ENCODE measurements at places on chromosomes 11 and 22.

DNA sequence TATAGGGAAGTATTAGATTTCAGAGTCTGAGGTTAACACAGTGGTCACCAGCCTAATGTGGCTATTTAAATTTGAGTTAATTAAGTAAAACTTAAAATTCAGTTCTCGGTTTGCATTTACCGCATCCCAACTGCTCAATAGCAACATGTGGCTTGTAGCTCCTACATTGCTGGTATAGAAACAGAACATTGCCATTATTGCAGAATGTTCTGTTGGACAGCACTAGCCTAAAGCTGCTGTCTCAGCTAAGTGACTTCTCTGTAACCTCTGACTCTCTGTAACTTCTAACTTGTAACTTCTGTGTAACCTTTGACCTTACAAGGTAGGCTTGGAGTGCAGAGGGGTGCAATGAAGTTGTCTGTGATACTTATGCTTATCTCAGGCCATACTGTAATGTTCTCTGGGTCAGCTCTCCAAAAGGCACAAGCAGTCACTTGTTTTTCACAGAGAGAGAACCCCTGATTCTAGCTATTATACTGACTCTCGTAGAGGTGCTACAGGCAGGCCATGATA is 78.7 kb downstream of the ZNRF3 start:
- DNase-seq, result no peak

- DNase-seq, result no peak
These were observed 20.8 kb downstream of the CARS1 start for GRCh38 chr11:3036419-3036818.

GRCh38 chr22:42990131-42990838 is 24.7 kb downstream of the PACSIN2 start:
- no peak for DNase-seq

GRCh38 chr11:1691026-1691877 is 5.7 kb upstream of the KRTAP5-6 start:
- no peak for DNase-seq

- DNase-seq, result no peak
These were observed 90.0 kb downstream of the BCR start for GRCh38 chr22:23270212-23270733.

GRCh38 chr11:74492084-74492483 is 1.4 kb downstream of the LIPT2 start:
- DNase-seq, result no peak

- DNase-seq, result no peak
These were observed 121.8 kb upstream of the POU2AF2 start for GRCh38 chr11:111123463-111124398.

DNA sequence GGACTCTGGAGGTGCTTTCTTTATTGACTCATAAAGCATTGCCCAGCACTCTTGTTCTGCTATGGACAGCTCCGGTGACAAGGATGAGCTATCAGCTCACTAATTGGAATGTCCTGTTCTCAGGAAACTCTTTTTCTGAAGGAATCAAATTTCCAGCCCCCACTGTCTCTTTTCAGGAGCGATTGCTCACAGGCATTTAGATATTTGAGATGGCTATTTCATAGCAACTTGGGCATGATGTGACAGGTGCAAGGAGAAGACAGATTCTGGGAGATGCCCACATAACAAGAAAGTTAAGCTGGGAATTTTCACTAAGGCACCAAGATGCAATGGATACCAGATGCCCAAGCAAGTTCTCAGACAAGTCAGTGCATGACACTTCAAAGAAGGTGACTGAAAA is 123.4 kb upstream of the CSNK2A3 start:
- DNase-seq, result no peak

- DNase-seq, result no peak
These were observed 19.5 kb downstream of the TSPAN4 start for GRCh38 chr11:862081-862661.

GRCh38 chr11:97745515-97746050 is 1275.2 kb upstream of the CNTN5 start:
- DNase-seq, result no peak

GRCh38 chr11:17786824-17787525 is 52.4 kb downstream of the KCNC1 start:
- no peak for DNase-seq

GRCh38 chr11:117819096-117820040 is 5.2 kb downstream of the FXYD2 start:
- no peak for DNase-seq

GRCh38 chr11:32333320-32333991 is 101.9 kb downstream of the WT1 start:
- DNase-seq, result no peak

GRCh38 chr11:45543808-45544422 is 121.5 kb downstream of the CHST1 start:
- no peak for DNase-seq

GRCh38 chr11:2203440-2204259 is 32.0 kb upstream of the TH start:
- no peak for DNase-seq

- DNase-seq, result no peak
These were observed 23.6 kb downstream of the TSKU start for GRCh38 chr11:76806608-76807205.

DNA sequence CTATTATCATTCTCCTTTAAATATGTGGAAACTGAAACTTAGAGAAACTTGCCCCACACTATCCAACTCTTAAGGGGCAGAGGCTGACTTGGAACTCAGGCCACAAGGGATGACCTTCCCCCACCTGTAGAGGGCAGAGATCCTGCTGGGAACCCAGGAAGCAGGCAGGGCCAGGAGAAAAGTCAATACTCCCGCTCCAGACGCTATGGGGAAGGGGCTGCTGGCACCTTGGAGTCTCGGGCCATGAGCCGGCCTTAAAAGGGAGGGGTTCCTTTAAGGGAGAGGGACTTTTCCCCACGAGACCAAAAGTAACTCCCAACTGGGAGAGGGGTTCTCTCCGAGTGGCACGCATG is 620 bp upstream of the ANO5 start:
- DNase-seq, result no peak

DNA sequence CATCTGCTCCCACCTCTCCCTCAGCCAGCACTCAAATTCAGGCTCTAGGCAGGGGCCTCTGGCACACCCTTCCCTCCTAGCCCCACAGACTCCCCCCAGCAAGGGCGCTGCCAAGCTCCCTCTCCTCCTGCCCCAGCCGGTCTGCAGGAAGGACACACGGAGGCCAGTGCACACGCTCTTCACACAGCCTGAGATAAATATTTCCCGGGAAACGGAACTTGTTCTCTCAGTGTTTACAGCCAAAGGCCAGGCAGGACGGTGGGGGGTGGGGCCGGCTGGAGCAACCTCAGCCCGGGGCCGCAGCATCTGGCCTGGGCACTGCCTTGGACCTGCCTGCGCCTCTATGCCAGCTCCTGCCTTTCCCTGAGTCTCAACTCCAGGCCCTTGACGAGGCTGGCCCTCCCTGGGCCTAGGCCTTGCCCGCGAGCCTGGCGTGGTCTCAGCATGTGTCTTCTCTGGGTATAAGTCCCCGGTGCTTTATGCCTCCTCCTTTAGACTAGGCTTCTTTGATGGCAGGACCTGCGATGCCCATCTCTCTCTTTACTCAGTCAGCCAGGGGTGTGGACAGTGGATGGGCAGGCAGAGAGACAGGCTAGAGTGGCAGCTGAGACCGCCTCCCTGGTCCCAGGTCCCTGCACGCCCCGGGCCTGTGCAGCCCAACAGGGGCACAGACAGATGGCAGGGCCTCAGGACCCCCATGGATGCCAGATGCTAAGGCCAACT is 48.4 kb downstream of the PDE2A start:
- no peak for DNase-seq

DNA sequence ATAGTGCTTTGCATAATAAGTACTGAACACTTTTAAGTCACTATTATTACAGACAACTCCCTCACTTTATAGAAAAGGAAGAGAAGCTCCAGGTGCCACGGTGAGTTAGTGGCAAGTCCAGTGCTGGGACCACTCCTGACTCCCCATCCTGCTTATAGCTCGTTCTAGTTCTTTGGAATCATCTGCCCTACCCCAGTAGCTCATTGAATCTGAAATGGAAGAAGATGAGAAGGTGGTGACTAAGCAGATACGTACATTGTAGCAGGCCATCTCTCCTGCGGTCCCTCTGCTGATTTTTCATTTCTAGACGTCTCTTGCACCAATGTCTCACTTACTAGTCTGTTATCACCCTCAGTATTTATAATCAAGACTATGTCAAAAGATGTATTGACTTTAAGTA is 21.6 kb downstream of the MMP20 start:
- no peak for DNase-seq

DNA sequence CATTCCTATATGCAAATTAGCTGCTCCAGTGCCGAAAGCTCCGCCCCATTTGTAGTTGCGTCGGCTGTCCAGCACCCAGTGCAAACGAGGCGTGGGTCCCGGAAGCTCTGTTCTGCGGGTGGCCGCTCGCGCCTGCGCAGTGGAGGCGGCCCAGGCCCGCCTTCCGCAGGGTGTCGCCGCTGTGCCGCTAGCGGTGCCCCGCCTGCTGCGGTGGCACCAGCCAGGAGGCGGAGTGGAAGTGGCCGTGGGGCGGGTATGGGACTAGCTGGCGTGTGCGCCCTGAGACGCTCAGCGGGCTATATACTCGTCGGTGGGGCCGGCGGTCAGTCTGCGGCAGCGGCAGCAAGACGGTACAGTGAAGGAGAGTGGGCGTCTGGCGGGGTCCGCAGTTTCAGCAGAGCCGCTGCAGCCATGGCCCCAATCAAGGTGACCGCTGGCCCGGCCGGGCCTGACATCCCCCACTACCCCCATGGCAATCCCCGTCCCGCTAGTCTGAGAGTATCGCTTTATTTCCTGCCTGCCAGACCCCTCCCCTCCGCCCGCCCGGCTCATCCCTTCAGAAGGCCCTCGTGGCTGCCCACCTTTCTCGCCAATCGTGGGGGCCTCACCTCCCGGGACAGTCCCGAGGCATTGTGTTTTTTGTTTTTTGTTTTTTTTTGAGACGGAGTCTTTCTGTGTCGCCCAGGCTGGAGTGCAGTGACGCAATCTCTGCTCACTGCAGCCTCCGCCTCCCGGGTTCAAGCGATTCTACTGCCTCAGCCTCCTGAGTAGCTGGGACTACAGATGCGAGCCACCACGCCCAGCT is at the start of gene PRDX5:
PRDX5 (plus strand) TSS at position 161 of the 805 bp plus-strand sequence; CDS start at position 256, 95 bp downstream.
- peak; percentile 89 for DNase-seq
